ENCODE measurements at places on chromosomes 2 and 18.

DNA sequence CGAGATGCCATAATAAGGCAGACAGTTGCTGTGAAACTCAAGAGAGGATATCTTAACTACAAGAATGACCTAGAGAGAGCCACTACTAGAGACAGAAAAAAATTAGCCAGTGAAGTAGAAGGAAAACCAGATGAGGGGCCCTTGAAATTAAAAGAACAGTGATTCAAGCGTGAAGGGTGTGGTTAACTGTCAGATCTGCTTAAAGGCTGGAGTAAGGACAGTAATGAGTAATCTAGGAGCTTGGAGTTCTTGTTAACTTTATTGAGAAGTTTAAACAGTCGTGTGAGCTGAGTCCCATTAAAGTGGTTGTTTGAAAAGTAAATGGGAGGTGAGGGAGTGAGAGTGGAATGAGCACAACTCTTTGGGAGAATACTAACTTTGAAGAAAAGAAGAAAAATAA is 21.3 kb downstream of the PIGN start:
- no peak for DNase-seq

- no peak for DNase-seq
Measured at GRCh38 chr2:204931562-204931961, 386.3 kb downstream of the PARD3B start.

DNA sequence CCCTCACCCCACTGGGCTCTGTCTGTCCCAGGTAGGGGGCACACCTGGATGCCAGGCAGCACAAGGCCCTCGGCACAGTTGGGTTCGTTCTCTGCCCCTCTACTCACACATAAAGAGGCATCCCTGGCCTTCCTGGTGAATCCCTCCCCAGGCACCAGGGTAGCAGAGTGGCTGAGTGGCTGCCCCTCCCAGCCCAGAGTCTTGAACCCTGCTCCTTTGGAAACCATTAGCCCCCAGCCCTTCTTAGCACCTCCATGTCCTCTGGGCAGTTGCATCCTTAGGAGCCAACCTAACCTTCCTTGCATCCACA is 2.0 kb downstream of the GPC1 start:
- DNase-seq: no peak

DNA sequence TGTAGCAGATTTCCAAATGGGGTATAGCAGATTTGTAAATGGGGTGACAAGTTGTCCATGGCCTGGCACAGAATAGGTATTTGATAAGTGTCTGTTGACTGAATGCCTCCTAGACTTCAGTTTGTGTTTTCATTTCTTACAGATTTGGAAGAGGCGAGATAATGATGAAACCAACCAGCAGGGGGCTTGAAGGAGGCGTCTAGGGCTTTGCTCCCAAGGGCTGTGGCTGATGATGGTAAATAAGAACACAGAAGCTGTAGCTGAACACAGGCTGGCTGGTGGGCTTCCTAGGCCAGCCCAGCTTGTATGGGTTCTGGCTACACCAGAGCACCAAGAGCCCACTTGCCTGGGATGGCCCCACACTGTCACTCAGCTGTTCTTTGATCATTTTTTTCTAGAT is 19.4 kb downstream of the SFTPB start:
- DNase-seq: no peak

GRCh38 chr2:20578895-20579825 is 71.7 kb downstream of the HS1BP3 start:
- DNase-seq: no peak

- DNase-seq: no peak
Measured at GRCh38 chr2:128628996-128629395, 310.3 kb upstream of the HS6ST1 start.

DNA sequence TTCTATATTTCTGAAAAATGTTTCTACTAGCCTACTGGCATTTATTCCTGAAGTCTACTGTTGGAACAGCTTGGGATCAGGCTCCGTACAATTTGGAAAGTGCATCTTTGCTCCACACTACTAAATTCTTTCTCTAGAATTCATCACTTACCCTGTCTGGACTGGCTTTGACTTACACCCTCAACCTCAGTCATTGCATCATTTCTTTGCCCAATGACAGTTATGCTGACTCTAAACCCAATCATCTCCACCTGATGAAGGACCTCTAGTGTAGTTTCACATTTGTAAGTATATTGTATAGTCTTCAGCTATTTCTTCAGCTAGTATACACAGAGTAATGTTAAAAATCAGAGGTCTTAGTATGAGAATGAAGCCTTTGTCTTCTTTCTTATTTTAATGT is 359.6 kb upstream of the MC4R start:
- no peak for DNase-seq

GRCh38 chr2:198664321-198664720 is 793.4 kb downstream of the SATB2 start:
- no peak for DNase-seq

DNA sequence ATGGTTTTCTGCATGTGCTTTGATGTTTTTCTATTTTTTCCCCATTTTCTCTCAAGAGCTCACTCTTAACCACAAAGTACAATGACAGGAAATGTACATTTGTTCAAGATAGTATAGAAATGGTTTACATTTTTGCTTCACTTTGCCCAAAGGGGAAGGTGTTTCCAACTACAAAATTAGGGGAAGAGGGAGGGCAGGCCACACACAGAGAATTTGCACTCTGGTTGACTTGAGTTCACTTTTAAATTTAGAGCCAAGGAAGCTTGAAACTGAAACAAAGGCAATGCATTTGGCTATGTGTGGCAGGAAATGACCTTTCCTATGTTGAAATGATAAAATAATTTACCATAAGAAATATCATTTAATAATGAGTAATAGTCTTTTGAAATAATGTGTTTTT is 19.1 kb upstream of the VIT start:
- no peak for DNase-seq

DNA sequence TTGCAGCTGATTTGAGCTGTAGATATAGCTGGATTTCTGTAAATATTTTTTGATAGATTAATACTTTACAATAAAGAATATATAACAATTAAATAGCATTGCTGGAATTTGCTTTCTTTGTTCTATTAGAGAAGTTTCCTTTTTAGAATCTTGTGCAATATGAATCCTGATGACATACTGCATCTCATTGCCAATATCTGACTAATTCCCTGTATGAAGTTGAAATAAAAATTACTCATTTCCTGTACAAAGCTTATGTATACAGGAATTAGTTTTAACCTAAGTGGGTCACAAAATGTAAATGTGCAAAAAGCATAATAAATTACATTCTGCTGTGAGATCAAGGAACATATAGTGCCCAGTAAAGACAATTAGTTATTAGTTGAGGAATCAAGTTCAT is 72.8 kb upstream of the TMEFF2 start:
- DNase-seq: no peak

DNA sequence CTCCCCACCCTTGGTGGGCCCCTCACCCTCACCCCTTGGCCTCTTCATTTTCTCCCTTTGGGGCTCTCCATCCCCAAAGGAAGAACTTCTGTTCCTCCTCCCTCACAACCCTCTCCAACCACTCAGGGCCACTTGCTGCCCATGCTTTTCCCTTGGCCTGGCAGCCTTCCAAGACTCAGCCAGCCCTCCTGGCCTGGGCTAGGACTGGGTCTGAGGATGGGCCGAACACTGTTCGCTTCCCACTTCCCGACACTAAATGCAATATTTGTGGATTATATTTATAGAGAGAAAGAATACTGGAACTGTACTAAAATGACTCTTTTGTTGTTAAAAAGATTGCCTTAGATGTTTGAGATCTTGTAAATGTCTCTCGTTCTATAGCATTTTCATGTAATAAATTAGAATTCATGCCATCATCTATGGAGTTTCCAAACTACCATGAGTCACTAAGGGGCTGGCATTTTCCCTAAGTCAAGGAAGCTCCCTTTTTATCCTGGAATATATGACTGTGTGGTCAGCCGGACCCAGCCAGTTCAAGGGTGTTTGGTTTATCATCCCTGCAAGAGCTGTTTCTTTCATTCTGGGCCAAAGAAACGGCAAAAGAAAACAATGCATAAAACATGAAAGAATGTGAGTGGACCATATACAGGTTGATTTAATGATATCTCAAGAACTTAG is 3.8 kb downstream of the CXCR2 start:
- no peak for DNase-seq

- no peak for DNase-seq
Measured at GRCh38 chr2:236309669-236310029, 45.4 kb upstream of the ASB18 start.

- no peak for DNase-seq
Measured at GRCh38 chr18:44423814-44424644, 256.7 kb upstream of the SETBP1 start.

DNA sequence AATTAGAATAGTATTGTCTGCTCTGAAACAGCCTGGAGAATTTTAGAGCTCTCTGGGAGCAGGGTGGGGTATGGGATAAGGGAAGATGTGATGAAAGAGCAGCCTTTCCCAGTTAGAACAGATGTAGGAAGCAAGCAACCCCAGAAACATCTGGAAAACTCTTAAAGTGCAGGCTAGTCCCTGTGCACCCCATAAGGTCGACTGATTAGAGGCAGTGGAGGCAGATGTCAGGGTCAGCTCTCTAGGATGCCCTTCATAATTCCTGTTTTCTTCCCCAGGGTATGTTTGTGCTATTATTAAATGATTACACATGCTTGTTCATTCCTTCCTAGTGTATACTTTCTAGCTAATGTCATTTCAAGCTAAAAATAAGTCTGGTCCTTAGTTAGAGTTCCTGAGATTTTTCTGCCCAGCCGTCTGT is 41.7 kb downstream of the PTPRM start:
- DNase-seq: no peak

Measured in effector CD8-positive, alpha-beta T cell (primary cell).